Activated CD4-positive, CD25-positive, alpha-beta regulatory T cell treated with anti-CD3 and anti-CD28 coated beads, Interleukin-2, amount 50 U/mL, for 72 hours (primary cell): ENCODE measurements at places on chromosomes 2 and 18.

DNA sequence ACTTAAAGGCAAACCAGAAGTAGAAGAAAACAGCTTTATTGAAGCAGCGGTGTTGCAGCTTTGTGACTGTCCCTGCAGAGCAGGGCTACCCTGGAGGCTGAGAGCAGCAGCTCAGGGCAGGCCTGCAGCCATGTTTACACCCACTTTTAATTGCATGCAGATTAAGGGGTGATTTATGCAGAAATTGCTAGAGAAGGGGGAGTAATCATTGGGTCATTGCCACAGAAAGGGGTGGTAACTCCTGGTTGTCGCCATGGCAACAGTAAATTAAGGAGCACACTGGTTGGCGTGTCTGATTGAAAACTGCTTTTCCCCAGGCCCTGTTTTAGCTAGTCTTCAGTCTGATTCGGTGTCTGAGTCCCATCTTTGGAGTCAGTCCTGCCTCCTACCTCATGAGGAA is 195.4 kb upstream of the HDAC4 start:
- no peak for DNase-seq

- no peak for DNase-seq
These were observed 107.4 kb downstream of the POLR1A start for GRCh38 chr2:85998071-85998991.

GRCh38 chr2:11681722-11682589 is 12.0 kb upstream of the NTSR2 start:
- peak; percentile 72 for DNase-seq

GRCh38 chr2:84901593-84902120 is 3.8 kb upstream of the TMSB10 start:
- no peak for DNase-seq

DNA sequence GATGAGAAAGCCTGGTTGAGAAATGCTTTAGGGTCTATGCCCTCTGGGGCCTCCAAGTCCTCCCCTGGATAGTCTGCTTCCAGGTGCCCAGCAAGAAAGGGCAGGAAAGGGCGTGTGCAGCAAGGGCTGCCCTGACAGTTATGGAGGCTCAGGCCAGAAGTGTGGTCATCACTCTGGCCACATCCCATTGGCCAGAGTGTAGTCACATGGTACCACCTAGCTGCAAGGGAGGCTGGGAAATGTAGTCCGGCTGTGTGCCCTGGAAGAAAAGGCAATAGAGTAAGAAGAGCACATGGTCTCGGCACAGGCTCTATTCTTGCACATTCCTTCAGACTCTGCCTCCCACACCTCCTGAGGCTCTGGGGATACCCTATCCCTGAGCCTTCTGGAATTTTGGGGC is 35.7 kb downstream of the ODC1 start:
- DNase-seq, result no peak

DNA sequence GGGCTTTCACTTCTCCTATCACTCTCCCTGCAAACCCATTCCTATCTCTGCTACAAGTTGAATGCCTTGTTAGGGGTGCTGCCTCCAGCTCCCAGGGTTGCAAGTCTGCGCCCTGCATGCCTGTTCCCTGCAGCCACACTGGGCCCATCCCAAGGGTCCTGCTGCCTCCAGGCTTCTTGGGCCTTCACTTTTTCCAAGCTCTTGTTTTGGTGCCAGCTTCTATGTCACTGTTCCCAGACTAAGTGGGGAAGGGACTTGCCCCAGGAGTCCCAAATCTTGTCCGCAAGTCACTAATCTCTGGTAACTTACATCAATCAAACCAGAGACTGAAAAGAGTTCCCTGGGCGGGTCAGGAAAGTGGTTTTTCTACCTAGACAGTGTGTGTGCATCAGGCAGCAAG is 65.4 kb downstream of the ZCCHC2 start:
- no peak for DNase-seq

DNA sequence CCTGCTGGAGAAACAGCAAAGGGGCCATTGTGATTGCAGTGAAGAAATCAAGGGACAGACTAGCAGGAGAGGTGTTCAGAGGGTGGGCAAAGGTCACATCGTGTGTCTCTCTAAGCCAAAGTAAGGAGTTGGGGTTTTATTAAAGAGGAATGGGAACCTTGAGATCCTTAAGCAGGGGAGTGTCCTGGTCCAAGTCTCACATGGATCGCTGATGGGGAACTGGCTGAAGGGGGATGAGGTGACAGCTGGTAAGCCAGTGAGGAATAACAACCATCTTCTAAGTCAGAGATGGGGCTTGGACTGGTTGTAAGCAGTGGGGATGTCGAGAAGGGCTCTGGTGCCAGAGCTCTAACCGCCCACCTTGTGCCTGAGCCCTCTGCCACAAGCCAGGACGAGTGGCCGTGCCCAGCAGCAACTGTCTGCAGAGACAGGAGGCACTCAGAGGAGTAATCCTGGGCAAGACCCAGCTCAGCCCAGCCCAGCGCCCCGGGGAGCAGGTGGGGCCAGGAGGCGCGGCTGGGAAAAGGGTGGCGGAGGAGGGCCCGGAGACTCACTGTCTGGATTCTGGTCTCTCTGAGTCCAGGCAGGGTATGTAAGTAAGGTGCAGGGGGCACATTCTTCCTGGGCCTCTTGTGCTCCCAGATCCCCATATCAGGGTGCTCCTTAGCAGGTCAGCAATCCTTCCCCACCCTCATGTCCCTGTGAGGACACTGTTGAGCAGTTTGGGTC is 13.7 kb downstream of the WNT10A start:
- DNase-seq, result no peak

DNA sequence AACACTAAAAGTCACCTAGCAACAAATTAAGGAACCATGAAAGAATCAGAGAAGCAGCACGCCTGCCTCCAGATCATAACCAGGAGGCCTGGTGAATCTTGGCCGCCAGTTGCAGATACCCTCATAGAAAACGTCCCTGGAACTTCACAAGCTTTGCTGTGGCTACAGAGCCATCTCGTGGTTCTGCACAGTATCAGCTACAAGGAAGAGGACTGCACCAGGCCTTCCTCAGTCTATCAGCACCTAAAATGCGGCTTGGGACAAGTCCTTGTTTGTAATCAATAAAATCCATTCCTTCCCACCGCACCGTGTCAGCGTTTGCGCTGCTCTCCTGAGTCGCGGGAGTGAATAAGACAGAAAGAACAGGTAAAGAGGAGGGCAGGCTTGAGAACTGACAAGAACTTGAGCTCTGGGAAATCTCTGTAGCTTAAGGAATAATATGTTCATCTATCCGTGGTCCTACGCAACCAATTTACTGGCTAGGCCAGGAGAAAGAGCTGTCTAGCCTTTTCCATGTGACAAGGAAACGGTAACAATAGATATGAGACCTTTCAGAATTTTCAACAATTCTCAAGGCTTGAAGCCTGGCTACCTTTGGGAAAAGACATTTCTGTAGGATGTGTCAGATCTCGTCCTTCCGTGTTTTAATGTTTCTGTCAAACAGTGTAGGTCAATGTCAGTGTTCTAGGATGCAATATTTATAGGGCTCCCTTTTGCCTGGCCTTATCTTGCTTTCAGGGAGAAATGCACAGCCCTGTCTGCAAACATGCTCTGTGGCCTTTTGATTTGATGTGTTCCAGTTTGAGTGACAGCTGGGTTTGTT is 128.5 kb upstream of the RAB12 start:
- DNase-seq, result no peak

- no peak for DNase-seq
These were observed 3.5 kb downstream of the RBM43 start for GRCh38 chr2:151258121-151258520.

DNA sequence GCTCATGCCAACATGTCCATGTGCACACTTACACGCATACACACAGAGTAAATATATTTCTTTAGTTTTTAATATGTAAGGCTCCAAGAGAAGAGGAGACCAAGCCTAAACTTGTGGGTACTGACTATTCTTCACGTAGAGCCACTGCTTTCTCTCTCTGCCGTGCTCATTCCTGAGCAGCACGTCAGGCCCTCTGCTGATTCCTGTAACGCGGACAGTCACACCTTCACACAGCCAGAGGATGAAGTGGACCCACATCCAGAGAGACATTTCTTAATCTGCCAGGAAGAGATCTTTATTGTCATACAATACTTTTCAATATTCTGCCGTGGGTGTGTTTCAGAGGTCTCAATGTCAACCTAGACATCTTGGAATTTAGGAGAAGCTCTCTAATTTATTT is 560.7 kb downstream of the STK39 start:
- DNase-seq, result no peak

DNA sequence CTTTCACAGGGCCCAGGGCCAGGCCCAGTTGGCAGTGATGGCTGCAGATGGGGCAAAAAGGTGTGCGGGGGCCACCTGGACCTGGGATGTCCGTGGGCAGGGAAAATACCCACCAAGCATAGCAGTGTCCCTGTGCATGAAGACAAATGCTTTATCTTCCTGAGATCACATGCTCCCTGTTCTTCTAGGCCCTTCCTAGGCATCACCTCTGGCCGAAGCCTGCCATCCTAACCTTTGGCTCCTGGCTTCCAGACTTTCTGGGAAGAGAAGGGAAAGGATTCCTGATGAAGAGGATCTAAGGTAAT is 105.0 kb upstream of the SMAD2 start:
- DNase-seq, result no peak

GRCh38 chr2:149740490-149740889 is 152.9 kb upstream of the MMADHC start:
- DNase-seq, result no peak

- no peak for DNase-seq
These were observed 520.8 kb downstream of the RNF144A start for GRCh38 chr2:7437716-7438632.

DNA sequence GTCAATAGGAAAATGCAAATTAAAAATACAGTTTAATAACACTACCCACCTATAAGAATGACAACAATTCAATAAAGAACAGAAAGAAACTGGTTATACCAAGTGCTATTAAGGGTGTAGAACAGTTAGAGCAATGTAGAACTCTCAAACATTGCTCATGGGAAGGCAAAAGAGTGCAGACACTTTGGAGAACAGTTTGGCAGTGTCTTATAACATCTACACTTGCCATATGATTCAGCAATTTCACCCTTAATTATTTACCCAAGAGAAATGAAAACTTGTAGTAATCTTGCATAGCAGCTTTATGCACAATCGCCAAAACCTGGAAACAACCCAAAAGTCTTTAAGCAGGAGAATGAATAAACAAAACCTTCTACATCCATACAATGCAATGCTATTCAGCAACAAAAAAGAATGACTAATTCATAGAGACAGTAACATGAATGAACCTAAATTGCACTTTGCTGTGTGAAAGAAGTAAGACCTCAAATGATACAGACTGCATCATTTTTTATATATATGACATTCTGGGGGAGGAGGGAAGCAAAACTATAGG is 455.2 kb downstream of the THSD7B start:
- DNase-seq, result no peak

DNA sequence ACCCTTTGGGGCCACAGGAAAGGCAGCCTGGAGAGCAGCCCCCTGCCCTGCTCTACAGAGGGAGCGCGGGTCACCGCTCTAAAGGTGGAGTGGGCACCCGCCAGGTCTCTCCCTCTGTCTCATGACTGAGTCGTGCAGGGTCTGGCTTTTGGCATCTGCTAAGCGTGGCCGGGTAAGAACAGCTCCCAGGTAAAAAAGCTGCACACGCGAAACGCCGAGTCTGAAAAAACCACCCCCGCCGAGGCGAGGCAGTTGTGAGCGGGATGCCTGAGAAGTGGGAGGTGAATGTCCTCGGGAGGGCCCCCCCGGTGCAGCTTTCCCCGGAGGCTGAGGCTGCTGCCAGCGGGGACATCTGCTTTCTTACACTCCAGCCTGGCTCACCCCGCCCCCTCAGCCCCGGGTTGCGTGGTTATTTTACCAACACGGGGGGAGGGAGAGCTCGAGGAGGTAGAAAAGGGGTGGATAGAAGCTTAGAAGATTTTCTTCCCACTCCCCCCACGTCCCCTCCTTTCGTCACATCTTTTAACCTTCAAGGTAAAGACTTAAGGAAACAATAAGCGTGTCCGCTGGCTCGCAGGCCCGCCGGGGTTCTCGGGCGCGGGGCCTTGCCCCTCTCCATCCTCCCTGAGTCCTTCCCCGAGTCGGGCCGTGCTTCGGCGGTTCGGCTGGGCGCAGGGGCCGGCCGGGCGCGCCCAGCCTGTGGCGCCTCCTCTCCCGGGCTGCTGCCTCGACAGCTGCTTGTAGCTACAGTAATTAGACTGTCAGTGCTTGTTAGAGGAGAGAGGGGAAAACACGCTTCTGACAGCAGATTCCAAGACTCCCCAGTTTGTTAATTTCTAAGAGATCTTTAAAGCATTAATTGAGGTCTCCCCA is 70.6 kb upstream of the PSMD14 start:
- DNase-seq, result peak; percentile 43

DNA sequence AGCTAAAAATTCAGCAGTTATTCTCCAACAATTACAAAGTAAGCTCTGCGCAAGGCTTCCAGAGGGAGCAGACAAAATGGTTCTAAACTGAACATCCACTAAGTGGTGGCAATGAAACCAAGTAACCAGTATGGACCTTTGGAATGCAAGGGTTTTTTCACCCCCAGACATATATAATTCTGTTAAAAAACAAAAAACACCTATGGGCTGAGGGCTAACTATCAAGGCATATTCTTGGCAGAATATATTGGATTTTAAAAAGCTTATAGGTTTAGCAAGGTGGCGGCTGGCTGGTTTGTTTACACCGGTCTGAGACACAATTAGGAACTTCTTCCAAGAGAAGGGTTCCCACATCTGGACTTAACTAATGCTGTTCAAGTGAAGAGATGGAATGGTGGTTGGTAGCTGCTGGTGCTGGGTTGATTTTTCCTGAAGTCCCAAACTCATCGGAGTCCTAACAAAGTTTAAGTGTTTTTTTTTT is 2.8 kb downstream of the ZFP36L2 start:
- DNase-seq, result no peak

DNA sequence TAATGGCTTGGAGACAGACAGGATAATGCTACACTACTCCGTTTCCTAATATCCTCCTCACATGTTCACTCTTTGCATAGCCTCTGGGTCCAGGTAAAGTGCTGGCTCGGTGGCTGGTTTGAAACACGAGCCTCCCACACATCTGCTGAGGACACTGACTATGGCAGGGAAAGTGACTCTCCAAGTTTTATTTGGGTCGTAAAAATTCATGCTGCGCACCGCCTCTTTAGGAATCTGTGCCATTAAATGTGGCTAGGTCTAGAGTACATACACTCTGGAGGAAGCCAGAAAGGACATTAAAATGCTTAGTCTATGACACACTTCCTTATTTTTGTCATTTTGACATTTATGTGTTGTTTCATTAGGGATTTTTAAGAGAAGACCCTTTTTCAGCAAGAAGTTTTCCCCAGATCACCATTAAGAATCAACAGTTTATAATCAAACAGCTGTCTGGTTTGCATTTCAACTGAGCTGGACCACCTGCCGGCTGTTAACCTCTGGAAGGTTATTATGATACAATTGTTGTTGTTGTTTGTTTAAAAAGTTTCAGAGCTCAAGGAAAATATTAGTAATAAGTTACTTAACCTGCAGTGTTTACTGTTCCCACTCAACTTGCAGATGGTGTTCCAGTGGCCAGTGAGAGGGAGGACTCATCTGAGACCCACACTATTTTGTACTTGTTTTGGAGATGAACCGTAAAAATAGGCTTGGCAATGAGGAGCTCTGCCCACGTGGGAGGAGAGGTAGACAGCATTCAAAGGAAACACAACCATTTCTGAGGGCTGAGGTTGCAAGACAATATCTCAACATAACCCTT is 443.3 kb upstream of the MEIS1 start:
- no peak for DNase-seq
